ENCODE measurements at places on chromosomes 4 and X.
A peak's percentile ranks its signal among the peaks of the same experiment; 100 is the strongest.

DNA sequence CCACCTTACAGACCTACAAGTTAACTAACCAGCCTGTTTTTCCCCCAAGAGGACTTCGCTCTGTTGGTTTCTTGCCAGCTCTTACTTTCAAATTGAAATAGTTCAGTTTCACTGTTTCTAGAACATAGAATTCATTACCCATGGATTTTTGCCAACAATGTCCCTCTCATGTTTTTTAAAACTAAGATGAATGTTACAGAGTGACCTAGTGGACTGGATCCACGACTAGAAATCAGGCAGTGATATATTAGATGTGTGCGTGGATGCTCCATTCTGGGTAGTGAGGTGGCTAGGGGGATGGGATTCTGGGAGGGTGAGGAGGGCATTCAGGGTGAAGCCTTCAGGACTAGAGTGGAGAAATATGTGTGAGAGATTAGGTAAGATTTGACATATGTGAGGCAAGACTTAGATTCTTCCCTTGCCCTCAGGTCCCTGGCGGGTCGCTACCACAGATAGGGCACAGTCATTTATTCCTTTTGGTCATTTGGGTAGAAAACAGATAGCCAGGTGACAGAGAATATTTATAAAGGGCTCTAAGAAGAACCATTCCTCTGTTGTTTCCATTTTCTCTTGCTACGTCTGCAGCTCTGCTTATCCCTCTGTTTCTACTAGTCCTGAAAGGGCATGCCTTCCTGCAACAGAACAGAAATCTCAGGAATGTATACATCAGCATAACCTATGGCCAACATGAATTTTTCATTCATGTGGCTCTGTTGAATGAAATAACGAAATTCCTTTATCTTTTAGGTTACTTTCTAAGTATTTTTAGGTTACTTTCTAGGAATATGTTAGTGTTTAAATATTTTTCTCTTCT is 15.4 kb upstream of the JADE1 start:
- DNase-seq: no peak

DNA sequence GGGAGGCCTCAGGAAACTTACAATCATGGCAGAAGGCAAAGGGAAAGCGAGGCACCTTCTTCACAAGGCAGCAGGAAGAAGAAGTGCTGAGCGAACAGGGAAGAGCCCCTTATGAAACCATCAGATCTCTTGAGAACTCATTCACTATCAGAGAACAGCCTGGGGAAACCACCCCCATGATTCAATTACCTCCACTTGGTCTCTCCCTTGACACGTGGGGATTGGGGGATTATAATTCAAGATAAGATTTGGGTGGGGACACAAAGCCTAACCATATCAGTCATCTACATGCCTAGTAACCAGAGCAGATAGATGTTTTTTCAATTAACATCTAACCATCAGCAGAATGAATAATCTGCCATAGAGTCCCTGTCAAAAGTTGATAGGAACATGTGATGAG is 30.4 kb downstream of the FAM13A start:
- DNase-seq: no peak

- no peak for DNase-seq
These were observed 722 bp downstream of the FGF16 start for GRCh38 chrX:77447653-77448569.

DNA sequence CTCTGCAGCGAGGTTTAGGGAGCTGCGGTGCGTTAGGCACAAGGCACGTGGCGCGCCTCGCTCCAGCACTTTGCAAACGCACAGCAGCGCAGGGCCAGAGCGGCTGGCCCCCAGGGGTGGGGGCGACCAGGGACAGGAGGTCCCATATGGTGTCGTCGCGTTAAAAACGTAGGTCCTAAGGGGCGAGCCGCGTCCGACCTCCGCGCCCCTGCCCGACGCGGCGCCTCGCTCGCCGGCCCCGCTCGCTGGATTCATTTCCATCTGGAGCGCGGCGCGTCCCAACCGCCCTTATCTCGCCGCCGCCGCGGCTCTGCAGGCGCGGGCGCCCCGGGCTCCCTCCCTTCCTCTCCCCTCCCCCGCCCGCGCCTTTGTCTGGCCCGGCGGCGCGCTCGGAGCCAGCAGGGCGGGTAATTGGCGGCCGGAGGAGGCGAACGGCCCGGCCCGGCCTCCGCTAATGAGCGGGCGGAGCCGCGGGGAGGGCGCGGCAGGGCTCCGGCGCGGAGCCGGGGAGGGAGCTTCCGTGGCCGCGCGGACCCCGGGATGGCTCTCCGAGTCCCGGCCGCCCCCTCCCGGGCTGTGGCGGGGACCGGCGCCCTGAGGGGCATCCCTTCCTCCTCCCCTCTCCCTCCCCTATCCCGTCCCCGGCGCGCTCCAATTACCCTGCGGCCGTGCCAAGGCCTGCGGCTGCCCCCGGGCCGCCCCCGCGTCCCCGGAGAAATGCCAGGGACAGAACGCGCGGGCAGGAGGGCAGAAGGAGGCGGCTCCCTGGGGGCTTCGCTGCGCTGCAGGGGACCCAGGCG is 409.0 kb downstream of the BCOR start:
- DNase-seq: peak; percentile 2

Data from cortex of kidney (tissue), 1 donor.